ENCODE measurements at places on chromosomes 1 and 21.

DNA sequence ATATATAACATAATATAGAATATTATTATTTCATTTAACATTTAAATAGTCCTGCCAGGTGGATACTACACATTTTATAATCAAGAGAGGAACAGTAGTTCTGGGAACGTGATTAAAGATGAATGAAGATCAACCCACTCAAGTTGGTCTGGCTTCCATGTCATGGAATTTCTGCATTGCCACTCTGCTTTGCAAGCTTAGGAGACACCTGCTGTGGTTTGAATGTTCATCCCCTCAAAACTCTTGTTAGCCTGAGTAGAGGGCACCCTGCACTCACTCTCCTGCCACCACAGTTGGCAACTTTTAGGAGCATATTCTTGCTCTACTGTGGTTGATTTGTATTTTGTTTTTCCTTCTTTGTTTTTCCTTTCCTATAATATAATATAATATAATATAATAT, 153.2 kb downstream of the GLUL start:
- no peak for DNase-seq

GRCh38 chr1:158285756-158286241, 3.9 kb upstream of the CD1C start:
- DNase-seq, result peak; percentile 42

DNA sequence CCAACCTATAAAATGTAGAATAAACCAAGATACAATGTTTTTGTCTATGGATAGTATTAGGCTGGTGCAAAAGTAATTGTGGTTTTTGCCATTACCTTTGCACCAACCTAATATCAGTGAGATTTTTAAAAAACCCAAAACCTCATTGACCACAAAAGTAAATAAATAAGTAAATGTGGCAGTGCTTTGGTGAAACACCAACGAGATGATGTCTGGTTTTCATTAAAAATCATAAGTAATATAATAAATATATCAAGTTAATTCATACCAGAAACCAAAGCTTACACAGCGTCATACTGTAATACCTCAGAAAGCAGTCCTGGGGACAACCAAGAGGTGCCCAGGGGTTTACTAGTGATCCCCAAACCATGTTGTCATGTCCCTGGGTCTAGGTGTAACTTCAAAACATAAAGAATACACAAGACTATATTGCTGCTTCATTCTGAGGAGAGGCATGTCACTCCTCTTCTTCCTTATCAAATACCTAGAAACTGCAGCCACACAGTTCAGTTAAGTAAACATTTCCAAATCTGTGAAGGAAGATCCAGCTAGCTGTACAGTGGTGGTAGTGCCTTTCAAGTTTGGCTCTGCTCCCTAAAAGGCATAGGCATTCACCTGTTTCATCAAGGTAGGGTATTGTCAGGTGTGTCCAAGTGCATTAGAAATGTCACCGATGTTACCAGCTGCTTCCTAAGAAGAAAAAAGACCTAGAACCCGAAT, 51.6 kb upstream of the ZC3H11B start:
- DNase-seq, result no peak

GRCh38 chr1:115275216-115275615, 62.8 kb downstream of the NGF start:
- peak; percentile 24 for DNase-seq

- DNase-seq, result no peak
These were observed 10.4 kb upstream of the PLEKHA6 start for GRCh38 chr1:204370176-204370575.

DNA sequence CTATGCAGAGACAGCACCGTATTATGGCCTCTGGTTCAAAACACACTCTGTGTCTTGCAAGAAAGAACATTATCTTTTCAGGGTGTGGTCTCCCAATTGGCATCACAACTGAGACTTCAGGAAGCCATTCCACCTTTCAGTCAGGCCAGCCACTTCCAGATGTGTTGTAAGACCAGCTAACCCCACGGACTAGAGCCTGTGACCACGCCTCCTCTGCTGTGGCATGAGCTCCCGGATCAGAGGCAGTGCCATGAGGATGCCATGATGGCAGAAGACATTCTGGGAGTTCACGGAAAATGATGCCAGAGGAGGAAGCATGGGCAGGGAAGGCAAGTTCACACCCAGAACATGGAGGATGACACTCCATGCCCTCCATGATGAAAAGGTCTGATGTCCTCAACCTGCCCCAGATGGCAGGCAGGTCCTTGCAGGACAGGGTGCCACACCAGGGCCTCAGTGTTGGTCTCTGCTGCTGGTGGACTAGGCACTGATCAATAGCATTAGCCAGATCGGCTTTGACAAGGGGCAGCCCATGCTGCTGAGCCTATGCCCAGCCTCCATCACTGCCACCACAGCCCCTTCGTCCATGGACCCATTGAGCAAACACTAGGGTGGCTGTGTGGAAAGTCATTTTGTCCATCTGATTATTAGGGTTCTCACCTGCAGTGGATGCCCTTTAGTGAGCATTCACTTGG, 341.6 kb downstream of the MATN1 start:
- no peak for DNase-seq

DNA sequence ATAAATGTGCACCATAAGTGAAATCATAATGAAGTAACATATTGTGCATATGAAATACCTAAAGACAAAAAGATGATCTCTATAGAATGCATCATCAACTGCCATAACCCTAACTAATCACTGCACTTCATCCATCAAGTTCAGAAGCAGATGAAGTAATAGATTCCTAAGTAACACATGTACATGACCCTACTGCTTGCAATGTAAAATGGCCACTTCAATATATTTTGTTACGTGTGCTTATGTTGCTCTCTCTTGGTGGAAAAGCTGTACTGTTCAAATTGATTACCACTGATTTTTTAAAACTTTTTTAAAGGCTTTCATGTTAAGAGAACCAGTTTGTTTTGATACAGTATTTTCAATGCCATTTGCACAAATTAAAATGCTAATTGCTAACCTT, 141.8 kb downstream of the TTLL7 start:
- peak; percentile 7 for DNase-seq

- DNase-seq, result no peak
These were observed 6.3 kb downstream of the RABGAP1L start for GRCh38 chr1:174165471-174166137.

Measured in ACHN (cell line).